Aorta (tissue), 5 donors: ENCODE measurements at places on chromosomes 5 and 9. TPM values are rescaled to one million over a fixed set of nuclear protein-coding genes. Genes with fewer than 3 reads are reported as not detected.
A peak's percentile ranks its signal among the peaks of the same experiment; 100 is the strongest.

DNA sequence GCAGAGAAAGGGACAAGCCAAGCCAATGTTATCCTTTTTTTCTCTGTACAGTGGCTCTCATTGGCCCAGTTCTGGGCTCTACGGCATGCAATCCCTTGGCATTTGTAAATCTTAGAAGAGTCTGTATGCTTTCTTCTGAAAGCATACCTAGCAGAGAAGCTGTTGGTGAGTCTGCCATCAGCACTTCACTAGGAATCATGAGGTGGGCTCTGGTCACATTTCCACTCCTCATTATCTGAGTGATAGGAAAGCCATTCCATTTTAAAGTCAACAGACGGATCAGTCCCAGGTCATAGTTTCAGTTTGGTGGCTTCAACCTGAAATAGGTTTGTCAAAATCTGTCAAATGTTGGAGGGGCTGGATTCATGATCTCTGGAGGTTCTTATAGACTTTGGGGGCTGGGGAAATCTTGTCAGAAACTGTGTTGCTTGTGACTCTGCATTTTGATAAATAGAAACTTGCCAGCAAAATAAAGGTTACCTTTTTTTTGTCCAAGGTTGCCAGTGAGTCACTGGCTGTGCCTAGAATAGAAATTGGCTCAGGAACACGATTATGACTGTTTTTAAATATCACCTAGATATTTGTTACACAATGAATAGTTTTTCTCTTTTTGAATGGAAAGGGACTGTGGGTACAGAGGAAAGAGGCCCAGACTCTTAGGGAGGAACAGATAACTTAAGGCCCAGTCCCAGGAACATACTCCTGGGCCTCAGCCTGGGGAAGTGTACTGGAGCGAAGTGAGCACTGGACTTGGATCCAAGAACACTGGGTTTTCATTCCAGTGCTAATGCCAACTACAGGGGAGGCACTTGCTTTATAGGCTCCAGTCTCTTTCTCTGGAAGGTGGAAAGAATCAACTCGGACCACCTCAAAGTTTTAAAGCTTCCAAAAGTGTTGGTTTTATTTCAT lies 183.1 kb downstream of the NMUR2 start:
- peaks cover 10% of the 10 kb centered on the region for H3K4me1 ChIP-seq
- no peaks in the 10 kb centered on the region for H3K36me3 ChIP-seq
- H3K27me3 ChIP-seq, result no peaks in the 10 kb centered on the region
- H3K27ac ChIP-seq, result no peak overlapping the region
- H3K4me3 ChIP-seq, result no peak overlapping the region

GRCh38 chr9:136011703-136012496 lies 50.7 kb upstream of the UBAC1 start:
- H3K27ac ChIP-seq, result no peak overlapping the region
- no peak overlapping the region for H3K4me3 ChIP-seq
- no peaks in the 10 kb centered on the region for H3K27me3 ChIP-seq
- no peaks in the 10 kb centered on the region for H3K4me1 ChIP-seq
- H3K36me3 ChIP-seq, result no peaks in the 10 kb centered on the region
- peak; percentile 88 for DNase-seq

PRSS3 gene
- not detected for total RNA-seq

SLC6A3 gene
- 0.23 TPM for total RNA-seq

DNA sequence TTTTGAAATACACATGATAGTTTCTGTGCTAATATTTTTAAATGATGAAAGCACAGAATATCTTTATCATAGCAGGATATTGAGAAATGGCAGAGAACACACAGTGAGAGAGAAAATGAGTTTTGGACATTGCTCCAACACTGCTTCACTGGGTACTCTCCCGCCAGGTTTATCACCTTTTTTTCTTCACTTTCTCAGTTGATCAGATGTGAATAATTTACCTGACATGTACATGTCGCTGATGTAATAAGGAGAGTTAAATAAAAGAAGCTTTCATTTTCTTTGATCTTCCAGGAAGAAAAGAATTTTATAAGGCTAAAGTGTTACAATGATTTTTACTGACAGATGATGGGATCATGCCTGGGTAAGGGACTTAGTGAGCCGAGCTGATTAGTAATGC lies 134.5 kb downstream of the ALDH1A1 start:
- DNase-seq, result no peak
- no peaks in the 10 kb centered on the region for H3K36me3 ChIP-seq
- H3K4me1 ChIP-seq, result no peaks in the 10 kb centered on the region
- H3K4me3 ChIP-seq, result no peak overlapping the region
- no peaks in the 10 kb centered on the region for H3K27me3 ChIP-seq
- H3K27ac ChIP-seq, result no peak overlapping the region

- H3K27me3 ChIP-seq, result no peaks in the 10 kb centered on the region
- no peak overlapping the region for H3K4me3 ChIP-seq
- no peak for DNase-seq
- H3K4me1 ChIP-seq, result peaks cover 7% of the 10 kb centered on the region
- H3K36me3 ChIP-seq, result no peaks in the 10 kb centered on the region
These were observed 222.2 kb downstream of the AOPEP start for GRCh38 chr9:94948567-94949235.

DNA sequence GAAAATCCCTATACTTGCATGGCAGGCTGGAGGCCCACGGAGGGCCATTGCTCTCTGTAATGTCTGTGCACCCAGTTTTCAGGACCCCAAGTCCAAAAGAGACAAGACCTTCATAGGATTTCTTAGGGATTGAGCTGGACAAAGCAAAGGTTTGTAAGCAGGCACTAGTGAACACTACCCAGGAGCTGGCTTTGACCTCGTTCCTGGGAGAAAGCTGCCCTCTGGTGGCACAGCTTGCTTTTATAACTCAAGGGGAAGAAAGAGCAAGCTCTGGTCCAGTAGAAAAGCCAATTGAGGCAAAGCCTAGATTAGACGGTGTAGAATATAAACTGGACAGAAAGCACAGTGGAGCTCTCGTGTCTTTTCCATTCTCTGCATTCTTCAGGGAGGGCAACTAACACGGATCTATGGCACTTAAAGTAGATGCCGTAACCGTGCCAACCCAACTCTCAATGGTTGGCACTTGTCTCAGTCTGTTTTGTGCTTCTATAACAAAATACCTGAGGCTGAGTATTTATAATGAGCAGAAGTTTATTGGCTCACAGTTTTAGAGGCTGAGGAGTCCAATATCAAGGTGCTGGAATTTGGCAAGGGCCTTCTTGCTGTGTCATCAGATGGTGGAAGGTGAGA lies 7.9 kb downstream of the GABRP start:
- no peaks in the 10 kb centered on the region for H3K27me3 ChIP-seq
- peak; percentile 82 for DNase-seq
- H3K36me3 ChIP-seq, result no peaks in the 10 kb centered on the region
- H3K4me1 ChIP-seq, result no peaks in the 10 kb centered on the region
- no peak overlapping the region for H3K27ac ChIP-seq

HAVCR2 gene
- 10.3 TPM for total RNA-seq

- peaks cover 3% of the 10 kb centered on the region for H3K4me1 ChIP-seq
- no peak for DNase-seq
- H3K4me3 ChIP-seq, result no peak overlapping the region
- H3K36me3 ChIP-seq, result no peaks in the 10 kb centered on the region
These were observed 108.3 kb downstream of the CETN3 start for GRCh38 chr5:90301248-90301647.

GRCh38 chr5:154189256-154189818 lies 1.2 kb upstream of the GALNT10 start:
- no peaks in the 10 kb centered on the region for H3K27me3 ChIP-seq
- no peaks in the 10 kb centered on the region for H3K4me1 ChIP-seq
- H3K36me3 ChIP-seq, result no peaks in the 10 kb centered on the region
- peak overlapping the region; percentile 53 for H3K4me3 ChIP-seq
- no peak for DNase-seq
- peak overlapping the region; percentile 42 for H3K27ac ChIP-seq

TAL2 gene
- not detected for total RNA-seq
